ENCODE measurements at places on chromosomes 16 and 17.

DNA sequence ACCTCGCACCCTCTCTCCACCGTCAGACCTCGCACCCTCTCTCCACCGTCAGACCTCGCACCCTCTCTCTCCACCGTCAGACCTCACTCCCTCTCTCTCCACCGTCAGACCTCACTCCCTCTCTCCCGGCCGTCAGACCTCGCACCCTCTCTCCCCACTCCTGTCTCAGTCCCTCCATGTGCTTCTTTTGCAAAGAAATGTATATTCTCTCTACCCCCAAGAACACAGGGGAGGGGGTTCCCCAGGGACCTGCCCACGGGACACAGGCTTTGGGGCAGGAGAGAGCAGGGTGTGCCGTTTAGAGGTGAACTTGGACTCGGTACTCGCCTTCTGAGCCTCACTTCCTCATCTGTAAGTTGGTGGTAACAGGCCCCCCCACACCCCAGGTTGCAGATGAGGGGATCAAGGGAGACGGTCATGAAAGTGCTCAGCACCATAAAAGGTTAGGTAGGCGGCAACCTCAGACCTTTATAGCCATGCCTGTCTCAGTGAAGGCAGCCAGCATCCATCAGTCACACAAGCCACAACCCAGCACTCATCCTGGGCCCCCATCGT, 63.7 kb downstream of the RPH3AL start:
- no peak for DNase-seq

DNA sequence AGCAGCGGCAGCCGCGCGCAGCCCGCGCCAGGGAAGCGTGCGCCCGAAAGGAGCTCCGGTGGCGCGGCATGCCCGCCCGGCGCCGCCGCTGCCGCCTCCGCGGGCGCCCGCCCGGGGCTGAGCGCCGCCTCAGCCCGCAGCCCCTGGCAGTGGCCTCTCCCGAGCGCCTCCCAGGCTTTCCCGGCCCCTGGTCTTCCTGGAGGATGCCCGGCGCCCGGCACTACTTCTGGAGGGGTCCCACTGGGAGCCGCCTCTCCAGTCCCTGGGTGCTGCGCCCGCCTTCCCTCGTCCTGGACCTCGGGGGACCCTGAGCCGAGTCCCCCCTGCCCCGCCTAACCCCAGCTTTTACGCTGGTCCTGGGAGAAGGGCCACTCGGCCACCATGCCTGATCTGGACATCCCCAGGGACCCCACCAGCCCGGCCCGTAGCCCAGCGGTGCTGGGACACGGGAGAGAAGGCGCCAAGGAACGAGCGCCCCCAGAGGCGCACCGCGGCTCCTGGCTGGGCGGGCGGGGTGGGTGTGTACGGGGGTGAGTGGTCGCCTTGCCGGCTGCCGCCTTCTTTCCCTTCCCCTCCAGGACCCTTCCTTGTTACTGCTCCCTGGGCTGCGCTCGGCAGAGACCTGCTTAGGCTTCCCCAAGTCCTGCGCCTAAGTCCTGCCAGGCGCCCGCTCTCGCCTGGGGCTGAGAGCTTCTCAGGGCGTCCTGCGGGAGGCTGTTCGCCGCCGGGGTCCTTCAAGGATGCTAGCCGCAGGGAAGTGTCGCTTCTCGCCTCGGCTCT, 704 bp downstream of the ASIC2 start:
- peak; percentile 86 for DNase-seq

- DNase-seq: no peak
Observed at GRCh38 chr16:2734844-2735515, 15.0 kb upstream of the PRSS27 start.

GRCh38 chr17:70517816-70518215, 348.5 kb downstream of the KCNJ2 start:
- DNase-seq: no peak

- DNase-seq: peak; percentile 55
Observed at GRCh38 chr17:62708587-62708986, 81.1 kb downstream of the MRC2 start.

GRCh38 chr16:50520451-50521245, 27.5 kb upstream of the NKD1 start:
- DNase-seq: peak; percentile 81

DNA sequence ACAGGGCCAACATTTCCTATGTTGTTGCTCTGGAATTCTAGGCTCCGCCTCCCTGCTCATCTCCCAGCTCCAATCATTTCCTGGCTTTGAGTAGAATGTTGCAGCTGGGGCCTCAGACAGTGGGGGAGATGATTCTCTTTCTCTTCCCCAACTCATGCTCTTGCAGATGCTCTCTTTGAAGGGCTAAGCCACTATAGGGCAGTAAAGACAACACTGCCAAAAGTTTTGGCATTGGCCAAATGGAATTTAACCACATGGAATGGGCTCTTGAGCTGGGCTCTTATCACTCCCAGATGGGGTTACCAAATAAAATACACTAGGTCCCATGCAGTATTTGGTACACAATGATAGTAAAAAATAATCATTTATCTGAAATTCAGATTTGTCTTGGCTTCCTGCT, 19.6 kb upstream of the EFCAB13 start:
- DNase-seq: no peak

DNA sequence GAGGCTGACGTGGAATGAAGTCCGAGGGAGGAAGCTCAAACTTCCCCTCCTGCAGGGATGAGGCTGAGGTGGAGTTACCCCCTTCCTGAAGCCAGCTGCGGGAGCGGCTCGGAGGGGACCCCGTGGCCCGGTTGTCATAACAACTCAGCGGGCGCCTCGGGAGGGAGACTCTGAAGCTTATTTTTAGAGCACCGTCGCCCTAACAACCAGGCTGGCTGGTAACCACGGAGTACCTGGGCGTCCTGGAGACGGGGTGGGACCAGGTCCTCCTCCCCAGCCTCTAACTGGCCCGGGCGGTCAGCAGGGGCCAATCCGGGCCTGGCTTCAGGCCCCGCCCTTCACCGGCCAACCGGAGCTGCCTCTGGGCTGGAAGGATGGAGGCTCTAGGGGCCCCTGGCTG, 27.7 kb downstream of the NECAB2 start:
- no peak for DNase-seq

- DNase-seq: no peak
Observed at GRCh38 chr17:46020998-46021397, 21.9 kb downstream of the STH start.

DNA sequence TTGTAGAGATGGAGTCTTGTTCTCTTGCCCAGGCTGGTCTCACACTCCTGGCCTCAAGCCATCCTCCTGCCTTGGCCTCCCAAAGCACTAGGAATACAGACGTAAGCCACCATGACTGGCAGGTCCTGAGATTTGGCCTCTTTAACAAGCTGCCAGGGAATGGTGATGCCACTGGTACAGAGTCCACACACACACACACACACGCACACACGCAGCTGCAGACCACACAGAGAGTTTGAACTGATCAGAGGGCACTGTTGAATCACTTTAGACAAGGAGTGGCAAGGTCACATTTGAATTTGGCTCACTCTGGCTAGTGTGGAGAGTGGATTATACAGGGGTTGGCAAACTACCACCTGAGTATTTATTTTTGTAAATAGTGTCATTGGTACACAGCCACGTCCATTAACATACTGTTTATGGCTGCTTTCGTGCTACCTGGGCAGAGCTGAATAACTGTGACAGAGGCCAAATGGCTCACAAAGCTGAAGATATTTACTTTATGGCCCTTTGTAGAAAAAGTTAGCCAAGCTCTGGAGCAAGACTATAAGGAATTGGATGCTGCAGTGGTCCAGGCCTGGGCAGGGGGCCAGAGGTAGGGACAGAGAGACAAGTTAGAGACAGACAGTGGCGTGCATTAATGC, 9.9 kb downstream of the ITPRIPL2 start:
- DNase-seq: no peak

DNA sequence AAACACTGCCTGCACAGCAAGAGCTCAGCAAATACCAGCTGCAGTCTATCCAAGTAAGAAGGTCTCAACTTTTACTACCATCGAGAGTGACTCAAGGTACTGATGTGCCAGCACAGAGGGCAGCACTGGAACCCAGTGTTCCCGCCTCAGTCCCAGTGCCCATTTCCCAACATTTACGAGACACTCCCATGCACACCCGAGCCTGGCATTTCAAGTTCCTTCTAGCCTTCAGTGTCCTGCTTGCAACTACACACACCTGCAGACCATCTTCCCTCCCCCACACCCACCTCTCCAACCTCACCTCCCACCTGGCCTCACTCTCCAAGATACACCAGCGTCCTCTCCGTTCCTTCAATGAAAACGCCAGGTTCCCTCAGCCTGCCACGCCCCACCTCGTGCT, 3.2 kb downstream of the KLHDC4 start:
- DNase-seq: no peak

DNA sequence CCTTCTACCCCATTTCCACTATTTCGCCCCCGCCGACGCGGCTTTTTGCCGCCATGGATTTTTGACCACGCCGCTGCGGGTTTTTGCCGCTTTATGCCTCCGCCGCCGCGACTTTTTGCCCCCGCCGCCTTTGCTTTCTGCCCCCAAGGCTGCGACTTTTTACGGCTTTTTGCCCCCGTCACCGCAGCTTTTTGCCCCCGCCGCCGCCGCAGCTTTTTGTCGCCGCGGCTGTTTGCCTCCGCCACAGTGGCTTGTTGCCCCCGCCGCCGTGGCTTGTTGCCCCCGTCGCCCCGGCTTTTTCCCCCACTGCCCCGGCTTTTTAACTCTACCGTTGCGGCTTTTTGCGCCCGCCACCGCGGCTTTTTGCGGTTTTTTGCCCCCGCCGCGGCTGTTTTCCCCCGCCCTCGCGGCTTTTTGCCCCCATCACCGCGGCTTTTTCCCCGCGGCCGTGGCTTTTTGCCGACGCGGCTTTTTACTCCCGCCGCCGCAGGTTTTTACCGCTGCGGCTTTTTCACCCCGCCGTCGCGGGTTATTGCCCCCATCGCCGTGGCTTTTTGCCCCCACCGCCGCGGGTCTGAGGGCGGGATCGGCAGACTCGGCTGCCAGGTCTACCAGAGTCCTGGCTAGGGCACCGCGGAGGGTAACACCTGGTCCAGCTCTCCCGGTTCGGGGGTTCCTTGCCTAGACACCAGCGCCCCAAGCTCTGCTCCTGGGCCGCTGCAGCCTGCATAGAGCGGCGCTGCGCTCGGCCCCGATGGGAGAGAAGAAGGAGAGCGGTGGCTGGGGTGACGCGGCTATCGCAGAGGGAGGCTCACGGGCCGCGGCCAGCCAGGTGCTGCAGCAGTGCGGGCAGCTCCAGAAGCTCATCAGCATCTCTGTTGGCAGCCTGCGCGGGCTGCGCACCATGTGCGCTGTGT, 562.7 kb upstream of the WSB1 start:
- DNase-seq: peak; percentile 46

- no peak for DNase-seq
Observed at GRCh38 chr17:37750292-37750691, 5.4 kb upstream of the HNF1B start.

GRCh38 chr17:66260275-66260674, 31.1 kb upstream of the APOH start:
- DNase-seq: no peak

DNA sequence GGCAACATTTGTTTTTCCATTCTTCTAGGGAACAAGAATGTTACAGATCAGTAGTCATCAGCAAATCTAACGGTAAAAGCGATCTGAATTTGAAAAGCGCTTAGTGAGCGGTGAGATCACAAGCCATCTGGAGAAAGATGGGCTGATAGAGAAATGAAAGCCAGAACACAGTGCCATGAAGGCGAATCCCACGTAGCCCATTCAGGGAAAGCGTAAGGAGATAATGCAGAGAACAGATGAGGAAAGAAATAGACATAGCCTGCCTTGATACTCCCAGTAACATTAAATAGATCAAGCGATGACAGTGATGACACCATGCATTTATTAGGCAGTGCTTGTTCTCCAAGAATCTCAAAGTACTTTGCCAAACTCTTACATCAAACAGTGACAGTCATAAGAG, 183.1 kb upstream of the PSMD7 start:
- DNase-seq: no peak

- no peak for DNase-seq
Observed at GRCh38 chr16:21056396-21056795, 94.2 kb downstream of the DNAH3 start.

DNA sequence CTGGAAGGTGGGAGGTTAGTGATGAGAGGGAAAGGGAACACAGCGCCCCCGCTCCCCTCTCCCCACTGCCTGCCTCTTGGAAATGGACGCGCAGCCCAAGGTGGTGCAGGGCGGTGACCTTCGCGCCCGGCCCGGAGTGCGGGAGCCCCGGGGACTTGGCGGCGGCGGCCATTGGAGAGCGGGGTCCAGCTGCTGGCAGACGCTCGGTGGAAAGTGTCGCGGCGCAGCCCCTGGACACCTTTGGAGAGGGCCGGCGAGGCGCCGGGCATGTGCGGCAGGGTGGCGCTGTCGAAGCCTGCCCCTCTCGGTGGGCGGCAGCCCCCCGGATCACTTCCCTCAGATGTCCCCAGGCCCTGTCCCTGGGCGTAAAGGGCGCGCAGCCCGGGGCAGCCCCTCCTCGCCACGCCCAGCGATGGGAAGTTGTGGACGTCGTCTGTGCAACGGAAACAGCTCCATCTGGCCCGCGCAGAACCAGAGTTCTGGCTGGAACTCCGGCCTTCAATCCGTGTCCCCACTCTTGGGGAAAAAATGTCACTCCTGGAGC, 16.7 kb downstream of the SALL1 start:
- DNase-seq: peak; percentile 71

DNA sequence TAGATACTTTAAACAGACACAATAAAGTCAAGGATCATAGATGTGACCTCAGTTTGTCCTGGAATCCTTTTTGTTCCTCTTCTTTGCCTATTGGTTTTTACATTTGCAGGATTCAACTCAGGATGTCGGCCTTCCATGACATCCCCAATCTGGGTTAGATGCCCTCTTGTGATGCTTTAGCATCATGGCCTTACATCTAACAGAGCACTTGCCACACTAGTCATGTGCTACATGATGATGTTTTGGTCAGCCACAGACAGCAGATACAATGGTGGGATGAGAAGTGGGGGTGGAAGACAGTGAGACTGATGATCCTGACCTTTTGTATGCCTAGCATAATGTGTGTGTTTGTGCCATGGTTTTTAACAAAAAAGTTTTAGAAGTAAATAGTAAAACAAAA, 1.8 kb upstream of the SYNRG start:
- no peak for DNase-seq

GRCh38 chr17:78105101-78105500, 23.5 kb downstream of the TMC6 start:
- DNase-seq: no peak

DNA sequence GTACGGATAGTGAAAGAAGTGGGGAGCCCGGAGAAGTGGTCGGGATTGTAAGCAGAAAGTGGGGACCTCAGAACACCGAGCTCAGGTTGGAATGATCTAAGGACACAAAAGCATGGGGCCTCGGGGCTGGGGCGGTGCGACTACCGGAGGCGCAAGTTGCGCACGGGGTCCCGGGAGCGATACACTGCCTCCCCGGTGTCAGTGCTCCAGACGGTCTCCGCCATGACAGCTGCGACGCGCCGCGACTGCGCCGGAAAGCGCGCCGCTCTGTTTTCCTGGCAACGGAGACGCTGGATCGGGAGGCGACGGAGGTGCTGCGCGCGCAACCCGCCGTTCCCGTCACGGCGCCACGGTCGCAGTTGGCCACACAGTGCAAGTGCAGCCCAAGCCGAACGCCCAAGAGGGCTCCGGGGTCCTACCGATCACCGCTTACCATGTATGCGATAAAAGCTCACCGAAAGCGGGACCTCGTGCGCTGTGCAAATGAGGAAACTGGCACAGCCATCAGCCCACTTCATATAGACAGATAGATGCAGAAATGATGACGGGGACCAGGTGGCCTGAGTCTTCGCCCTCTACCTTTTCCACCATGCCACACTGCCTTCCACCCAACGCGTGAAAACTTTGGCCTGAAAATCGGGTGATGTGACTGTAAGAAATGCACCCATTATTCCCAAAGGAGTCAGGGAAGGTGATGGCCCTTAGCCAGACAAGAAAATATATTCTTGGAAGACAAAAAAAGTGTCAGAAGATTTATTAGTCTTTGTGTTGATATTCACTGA, at the start of gene MKS1:
TSS of gene MKS1 (minus strand) at position 249 of the 782 bp plus-strand sequence. CDS start at position 224, 25 bp downstream.
- DNase-seq: peak; percentile 99

All from islet precursor cell (in vitro differentiated cells).